ENCODE measurements at places on chromosomes 3 and 15.

DNA sequence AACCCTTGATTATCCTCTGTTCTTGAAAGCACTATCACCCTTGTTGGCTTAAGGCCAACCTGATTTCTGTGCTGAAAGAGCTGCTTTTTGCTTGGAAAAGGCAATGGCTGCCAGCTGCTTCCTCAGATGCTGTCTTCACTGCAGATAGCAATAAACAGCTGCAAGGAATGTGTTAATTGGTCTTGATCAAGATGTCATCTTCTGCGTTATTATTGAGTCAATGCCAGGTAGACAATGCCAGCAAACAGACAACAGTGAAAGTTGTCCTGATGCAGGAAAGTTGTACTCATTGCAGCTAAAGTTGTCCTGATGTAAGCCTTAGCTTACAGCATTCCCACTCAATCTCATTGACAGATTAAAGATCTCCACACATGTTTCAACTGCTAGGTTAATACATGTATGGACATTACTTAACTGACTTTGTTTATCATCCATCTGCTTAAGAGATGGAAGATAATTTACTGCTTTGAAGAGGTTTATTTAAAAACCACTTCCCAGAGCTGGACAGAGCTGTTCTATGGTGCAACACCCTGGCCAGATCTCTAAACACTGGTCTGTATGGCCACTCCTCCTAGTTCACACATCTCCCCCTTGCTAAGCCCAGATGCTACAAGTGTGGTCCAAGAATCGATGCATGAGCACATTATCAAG is 251.0 kb upstream of the MCTP2 start:
- peak; percentile 6 for DNase-seq

- no peak for DNase-seq
Observed at GRCh38 chr15:80951941-80952340, 37.7 kb downstream of the MESD start.

DNA sequence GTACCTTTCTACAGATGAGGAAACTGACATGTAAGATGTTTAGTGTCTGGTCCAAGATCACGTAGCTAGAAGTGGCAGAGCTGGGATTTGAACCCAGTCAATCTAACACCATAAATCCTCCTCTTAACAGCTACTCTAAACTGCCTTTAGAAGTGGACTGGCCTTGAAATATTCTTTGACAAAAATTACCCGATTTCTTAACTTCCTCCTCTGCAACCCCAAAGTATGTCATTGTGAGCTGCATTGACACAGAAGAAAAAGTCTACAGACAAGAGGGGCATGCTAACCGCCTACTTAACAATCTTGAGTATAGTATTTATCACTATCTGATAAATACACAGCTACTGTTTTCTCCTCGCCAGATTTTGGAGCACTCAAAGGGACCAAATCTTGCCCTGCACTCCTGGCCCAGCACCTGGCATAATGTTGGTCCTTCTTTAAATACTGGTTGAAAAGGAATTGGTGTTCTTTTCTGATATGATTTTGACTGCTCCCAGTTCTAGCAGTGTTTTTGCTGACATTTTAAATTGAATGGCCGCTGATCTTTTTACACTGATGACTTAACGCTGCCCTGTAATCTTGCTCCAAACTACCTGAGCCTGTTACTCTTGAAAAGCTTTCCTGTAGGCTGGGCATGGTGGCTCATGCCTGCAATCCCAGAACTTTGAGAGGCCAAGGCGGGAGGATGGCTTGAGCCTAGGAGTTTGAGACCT is 36.9 kb downstream of the ITPR1 start:
- no peak for DNase-seq

DNA sequence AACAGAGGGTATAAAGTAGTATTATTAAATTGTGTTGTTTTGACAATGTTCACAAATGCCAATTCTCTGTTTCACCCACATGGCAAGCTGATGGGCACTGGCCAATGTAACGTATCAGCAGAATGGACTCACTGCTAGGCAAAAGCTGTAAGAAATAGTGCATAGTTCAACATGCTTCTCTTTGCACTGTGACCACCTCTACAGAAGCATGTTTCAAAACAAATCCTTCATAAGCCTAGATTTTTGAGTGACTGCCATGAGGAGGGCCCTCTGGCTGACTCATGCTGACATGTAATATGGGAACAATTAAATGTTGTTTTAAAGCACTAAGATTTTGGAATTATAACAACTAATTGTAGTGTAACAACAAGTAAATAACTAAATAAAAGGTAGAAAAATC is 3.2 kb downstream of the GBE1 start:
- no peak for DNase-seq

DNA sequence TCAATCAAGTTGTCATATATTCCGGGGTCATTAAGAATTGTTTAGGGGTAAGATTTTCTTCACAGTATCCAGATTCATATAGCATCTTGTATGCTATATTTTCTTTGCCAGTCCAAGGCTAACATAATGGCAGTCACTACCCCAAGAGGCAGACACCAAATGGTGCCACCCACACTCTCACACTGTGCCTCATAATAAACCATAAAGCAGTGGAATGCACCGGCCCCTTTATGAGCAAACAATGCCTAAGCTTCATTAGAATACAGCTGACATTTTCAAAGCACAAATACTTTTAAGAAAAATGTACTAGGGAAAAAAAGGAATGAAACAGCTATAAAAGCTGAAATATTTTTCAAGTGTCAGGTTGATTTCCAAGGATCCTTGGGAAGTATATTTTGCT is 121.6 kb downstream of the TFDP2 start:
- DNase-seq: no peak

DNA sequence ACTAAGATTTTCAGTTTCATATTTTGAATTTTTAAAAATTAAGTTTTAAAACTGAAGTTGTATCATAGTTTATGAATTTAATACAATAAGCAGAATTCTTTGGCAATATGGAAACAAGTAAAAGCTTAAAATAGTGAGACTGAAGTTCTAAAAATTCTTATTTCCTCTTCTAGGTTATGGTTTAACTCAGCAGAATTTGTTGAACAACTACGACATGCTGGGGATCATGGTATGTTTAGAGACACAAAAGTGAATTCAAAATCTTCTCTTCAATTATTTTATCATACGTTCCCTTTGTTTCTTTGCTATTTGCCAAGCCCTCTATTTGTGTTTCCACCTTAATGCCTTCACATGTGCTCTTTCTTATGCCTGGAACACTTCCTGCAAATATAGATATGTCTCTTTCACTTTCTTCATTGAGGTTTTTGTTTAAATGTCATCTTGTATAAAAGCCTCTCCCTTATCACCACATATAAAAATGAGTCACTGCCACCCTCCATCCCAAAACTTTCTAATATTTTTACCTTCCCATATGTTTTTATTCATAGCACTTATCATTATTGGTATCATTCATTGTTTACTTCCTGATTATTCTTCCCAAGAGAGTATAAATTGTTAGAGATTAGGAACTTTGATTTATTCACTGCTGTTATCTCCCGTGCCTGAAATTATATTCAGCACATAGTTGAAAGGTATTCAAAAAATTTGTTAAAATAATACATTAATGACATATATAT is 6.4 kb downstream of the SUCNR1 start:
- no peak for DNase-seq

- DNase-seq: no peak
Observed at GRCh38 chr3:119652306-119653033, 7.9 kb downstream of the POPDC2 start.

DNA sequence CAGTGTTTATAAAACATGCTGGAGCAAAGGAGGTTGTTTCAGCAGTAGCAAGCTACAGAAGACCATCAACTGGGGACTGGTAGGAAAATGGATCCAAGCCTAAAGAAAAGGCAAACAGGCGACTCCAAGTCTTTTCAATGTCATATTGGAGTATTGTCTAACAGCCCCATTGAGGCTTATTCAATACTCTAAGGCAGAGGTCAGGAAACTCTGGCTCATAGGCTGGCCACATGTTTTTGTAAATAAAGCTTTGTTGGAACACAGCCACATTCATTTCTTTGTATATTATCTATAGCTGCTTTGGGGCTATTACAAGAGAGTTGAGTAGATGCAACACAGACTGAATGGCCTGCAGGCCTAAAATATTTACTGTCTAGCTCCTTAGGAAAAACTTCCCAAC is 77.5 kb downstream of the RPL22L1 start:
- DNase-seq: no peak

DNA sequence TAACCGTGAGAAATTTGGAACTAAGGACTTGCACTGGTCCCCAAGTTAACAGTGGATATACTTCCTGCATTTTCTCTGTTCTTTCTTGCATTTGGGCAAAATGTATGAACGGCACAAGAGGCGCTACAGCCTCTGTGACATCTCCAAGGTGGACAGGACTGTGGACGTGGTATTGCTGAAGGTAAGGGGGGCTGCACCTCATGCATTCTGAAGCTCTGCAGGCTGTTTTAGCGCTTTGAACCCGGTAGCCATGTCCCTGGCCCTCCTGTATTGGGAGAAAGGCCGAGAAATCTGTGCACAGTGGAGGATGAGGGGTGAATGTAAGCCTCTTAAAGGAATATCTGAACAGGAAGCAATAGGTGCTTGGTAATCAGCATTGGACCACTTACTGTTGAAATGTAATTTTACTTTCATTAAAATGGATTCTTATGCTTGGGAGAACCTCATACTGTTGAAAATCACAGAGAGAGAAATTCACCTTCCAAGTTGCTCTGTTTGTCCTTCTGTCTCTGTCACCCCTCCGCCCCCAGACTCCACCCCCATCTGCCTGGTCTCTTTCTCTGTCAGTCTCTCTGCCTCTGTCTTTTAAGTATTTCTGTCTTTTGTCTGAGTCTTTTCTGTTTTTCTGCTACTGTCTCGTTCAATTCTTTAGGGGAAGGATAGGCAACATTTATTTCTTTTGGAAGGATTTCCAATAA is 174.6 kb downstream of the KLHL25 start:
- no peak for DNase-seq

DNA sequence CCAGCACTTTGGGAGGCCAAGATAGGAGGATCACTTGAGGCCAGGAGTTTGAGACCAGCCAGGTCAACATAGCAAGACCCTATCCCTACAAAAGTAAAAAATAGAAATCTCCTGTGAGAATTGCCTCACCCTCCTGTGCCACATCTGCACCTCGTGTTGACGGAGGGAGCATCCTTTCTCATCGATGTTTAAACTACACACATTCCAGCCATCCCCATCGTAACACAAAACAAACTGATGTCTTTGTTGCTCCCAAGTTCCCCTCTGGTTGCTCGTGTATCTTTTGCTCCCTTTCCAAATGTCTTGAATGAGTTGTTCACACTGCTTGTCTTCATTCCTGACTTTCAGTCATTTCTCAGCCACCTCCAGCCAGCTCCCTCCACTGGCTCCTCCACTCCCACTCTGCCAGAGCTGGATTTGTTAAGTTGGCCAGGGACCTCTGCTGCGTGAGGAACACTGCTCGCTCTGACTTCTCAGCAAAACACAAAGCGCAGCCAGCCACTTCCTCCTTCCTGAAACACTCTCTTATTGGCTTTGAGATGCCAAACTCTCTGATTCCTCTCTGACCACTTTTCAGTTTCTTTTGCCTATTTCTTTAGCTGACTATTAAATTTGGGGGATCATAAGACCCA is 53.6 kb upstream of the ATP13A3 start:
- DNase-seq: no peak

DNA sequence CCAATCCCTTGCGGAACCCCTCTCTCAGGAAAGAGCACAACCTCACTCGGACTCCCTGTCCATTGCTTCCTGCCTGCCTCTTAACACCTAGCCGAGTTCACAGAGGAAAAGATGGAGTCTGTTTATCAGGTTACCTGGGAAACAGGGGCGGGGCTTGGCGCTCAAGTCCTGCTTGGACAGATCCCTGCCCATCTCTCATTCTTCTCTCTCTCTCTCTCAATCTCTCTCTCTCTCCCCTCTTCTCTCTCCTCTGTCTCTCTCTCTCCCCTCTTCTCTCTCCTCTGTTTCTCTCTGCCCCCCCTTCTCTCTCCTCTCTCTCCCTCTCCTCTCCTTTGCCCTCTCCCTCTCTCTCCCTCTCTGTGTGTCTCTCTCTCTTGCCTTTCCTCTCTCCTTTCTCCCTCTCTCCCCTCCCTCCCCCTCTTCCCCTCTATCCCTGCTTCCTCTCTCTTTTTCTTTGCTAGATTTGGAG is at the start of gene EFHB:
TSS of gene EFHB (minus strand) at position 120 of the 469 bp plus-strand sequence. CDS start 199 bp downstream, outside the sequence.
- no peak for DNase-seq

- DNase-seq: no peak
Observed at GRCh38 chr3:188916934-188917401, 254.8 kb upstream of the TPRG1 start.

GRCh38 chr15:51904931-51905330 is 66.6 kb downstream of the LEO1 start:
- DNase-seq: no peak

GRCh38 chr15:96670389-96670788 is 339.9 kb downstream of the NR2F2 start:
- no peak for DNase-seq

DNA sequence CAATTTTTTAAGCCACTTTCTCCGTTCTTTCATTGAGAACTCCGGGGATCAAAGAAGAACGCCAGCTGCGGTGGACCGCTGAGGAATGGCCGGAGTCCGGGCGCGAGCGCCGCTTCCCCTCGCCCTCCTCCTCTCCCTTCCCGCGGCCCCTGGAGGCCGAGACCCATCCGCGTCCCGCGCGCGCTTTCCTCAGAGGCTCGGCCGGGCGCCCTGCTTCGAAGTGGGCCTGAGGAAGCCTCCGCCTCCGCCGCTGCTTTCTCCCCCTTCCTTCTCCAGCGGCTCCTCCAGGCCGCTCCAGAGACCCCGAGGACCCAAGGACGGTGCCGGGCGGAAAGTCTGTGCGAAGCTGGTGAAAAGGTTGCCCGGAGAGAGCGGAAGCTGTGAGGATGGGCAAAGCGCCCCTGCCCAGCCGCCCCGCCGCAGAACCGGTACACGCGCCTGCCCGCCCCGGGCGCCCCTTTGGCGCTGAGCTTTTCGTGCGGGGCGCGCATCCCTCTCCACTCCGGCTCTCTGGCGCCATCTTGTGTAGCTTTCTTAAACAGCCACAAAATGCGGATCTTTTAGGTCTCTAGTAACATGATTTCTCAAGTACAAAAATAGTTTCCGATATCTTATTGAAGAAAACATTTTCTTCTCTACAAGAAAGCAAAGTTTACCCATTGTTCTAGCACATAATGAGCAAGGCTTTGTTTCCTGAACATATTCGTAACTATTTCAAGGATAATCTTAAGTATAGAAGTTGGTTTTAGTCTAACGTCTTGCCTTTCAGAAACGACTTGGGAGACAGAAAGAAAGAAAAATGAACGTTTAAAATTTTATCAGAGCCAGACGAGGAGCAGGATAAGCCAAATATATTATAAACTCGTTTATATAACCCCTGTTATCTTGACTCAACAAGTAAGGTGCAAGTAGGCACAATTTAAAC is 59.2 kb upstream of the FAM174B start:
- peak; percentile 63 for DNase-seq

Measured in NCI-H1694 treated with DMSO at 0.1 percent for 48 hours (cell line).